ENCODE measurements at places on chromosomes 5 and 9. TPM values are rescaled to one million over a fixed set of nuclear protein-coding genes. Genes with fewer than 3 reads are reported as not detected.

The MARVELD2 gene
- total RNA-seq, result 47.1 TPM

The SGCD gene
- 10.6 TPM for total RNA-seq

The PCDHGB3 gene
- total RNA-seq, result 3.0 TPM

The ST8SIA4 gene
- total RNA-seq, result 9.4 TPM

The SV2C gene
- total RNA-seq, result 0.20 TPM

The ZDHHC11B gene
- total RNA-seq, result 14.5 TPM

The INSYN2B gene
- 0.46 TPM for total RNA-seq

The C5orf58 gene
- total RNA-seq, result 0.52 TPM

The SMARCA2 gene
- 184 TPM for total RNA-seq

The PCDHB2 gene
- 3.6 TPM for total RNA-seq

The PCSK5 gene
- 78.9 TPM for total RNA-seq

The ADAMTS16 gene
- total RNA-seq, result 0.78 TPM

The CDX1 gene
- 0.29 TPM for total RNA-seq

The TMEM215 gene
- not detected for total RNA-seq

The PCDHGB1 gene
- total RNA-seq, result 4.6 TPM

The CHSY3 gene
- 3.1 TPM for total RNA-seq

The NR2F1-AS1 gene
- total RNA-seq, result 29.5 TPM

The MPDZ gene
- 28.8 TPM for total RNA-seq

The C1QTNF2 gene
- 2.2 TPM for total RNA-seq

The SNCAIP gene
- total RNA-seq, result 2.4 TPM

The GADD45G gene
- total RNA-seq, result 18.8 TPM

The PLAC8L1 gene
- not detected for total RNA-seq
